ENCODE measurements at places on chromosomes 16 and 17. TPM values are rescaled to one million over a fixed set of nuclear protein-coding genes. Genes with fewer than 3 reads are reported as not detected.

The VASN gene
- 5.5 TPM for total RNA-seq

The CNEP1R1 gene
- total RNA-seq = 6.8 TPM

DNA sequence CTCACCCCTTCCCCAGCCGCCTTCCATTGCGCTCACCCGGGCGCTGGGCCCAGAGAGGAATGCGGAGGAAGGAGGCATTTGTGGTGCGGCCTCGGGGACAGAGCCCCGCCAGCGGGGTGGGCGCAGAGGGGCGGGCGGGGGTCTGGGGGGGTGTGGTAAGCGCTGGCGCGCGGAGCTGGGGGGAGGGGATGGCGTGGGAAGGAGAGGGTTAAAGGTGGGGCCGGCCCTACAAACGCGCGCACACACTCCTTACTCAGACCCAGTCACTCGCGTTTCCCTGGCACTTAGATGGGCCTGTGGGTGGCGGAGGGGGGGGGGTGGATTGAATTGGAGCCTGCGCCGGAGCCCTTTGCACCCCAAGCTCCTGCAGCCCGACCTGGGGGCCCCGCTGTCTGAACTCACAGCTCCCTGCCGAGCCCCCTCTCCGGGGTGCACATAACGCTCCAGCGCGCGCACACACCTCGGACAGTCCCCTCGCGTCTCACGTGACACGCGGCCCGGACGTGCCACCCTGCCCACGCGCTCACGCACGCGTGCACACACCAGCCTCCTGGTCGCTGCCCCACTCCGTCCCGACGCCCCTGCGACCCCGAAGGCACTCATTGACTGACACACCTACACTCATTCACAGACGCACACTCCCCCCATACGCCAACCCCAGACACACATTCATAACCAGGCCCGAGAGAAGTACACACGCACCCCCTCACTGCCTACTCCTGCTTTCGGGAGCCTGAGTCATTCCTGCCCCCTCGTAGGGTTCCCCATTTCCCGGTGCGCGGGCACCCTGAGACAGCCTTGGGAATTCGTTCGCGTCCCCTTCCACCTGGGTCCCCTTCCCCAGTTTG lies 844 bp downstream of the TBKBP1 start:
- H3K36me3 ChIP-seq = no peaks in the 10 kb centered on the region
- no peaks in the 10 kb centered on the region for H3K27me3 ChIP-seq
- peak overlapping the region; percentile 55 for H3K27ac ChIP-seq
- peak overlapping the region; percentile 76 for H3K4me3 ChIP-seq
- peaks cover 6% of the 10 kb centered on the region for H3K4me1 ChIP-seq
- DNase-seq = peak; percentile 61

- H3K4me1 ChIP-seq = peaks cover 3% of the 10 kb centered on the region
- no peaks in the 10 kb centered on the region for H3K27me3 ChIP-seq
- DNase-seq = peak; percentile 15
- no peak overlapping the region for H3K4me3 ChIP-seq
Measured at GRCh38 chr16:88782454-88783390, 2.3 kb downstream of the PIEZO1 start.

The ATXN1L gene
- 10.2 TPM for total RNA-seq

The CEP295NL gene
- total RNA-seq = 4.8 TPM

DNA sequence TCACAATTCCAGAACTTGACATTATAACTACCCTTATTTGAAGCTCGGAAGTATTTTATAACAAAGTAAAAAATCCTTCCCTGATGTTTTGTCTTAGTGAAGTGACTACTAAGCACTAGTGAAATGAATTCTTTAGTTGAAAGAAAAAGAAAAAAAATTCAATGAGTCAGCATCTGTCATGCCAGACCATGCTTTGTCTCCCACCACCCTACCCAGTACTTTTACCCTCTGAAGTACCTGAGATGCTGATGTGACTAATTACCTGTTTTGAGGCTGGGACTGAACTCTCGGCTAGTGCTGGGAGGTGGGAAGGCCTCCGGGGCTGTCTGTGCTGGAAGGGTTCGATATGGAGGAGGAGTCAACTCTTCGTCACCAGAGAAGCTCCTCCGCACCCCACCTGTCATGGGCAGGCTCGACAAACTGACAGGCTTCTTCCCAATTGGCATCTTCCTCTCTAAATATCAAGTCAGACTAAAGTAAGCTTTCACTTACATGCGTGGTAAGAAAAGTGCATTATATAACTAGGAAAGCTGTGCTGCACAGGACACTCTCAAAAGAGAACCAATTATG lies 19.6 kb downstream of the NME2 start:
- no peak for DNase-seq
- H3K27me3 ChIP-seq = no peaks in the 10 kb centered on the region
- no peak overlapping the region for H3K27ac ChIP-seq
- no peaks in the 10 kb centered on the region for H3K4me1 ChIP-seq

The TLCD2 gene
- 1.8 TPM for total RNA-seq
